ENCODE measurements at places on chromosomes 11 and 22. TPM values are rescaled to one million over a fixed set of nuclear protein-coding genes. Genes with fewer than 3 reads are reported as not detected.

Gene MMP8
- total RNA-seq: under 0.01 TPM

Gene IGLL1
- not detected for total RNA-seq

Gene CRACR2B
- 2.4 TPM for total RNA-seq

Gene PTDSS2
- 34.9 TPM for total RNA-seq

Gene MYO18B
- total RNA-seq: not detected

Gene CBX7
- total RNA-seq: 5.8 TPM

Gene WBP2NL
- 0.77 TPM for total RNA-seq

Gene SYT13
- not detected for total RNA-seq

Gene CYB5R2
- total RNA-seq: 4.4 TPM

Gene ESAM
- total RNA-seq: 0.16 TPM

Gene C11orf42
- total RNA-seq: not detected

Gene LRRC55
- total RNA-seq: under 0.01 TPM

Gene KCNE3
- 3.8 TPM for total RNA-seq

Gene GALNT18
- 0.94 TPM for total RNA-seq

Gene MYBPC3
- total RNA-seq: not detected

Gene CYTH4
- total RNA-seq: 0.32 TPM

Gene CHADL
- total RNA-seq: 1.5 TPM

Gene CRYBB2
- not detected for total RNA-seq

Gene ZNF280B
- total RNA-seq: not detected

Gene PLEKHB1
- 1.6 TPM for total RNA-seq

Gene MAML2
- total RNA-seq: 8.0 TPM

Gene ACR
- total RNA-seq: not detected

Gene RAPSN
- 0.16 TPM for total RNA-seq

Gene TIGD3
- under 0.01 TPM for total RNA-seq

Gene NUDT8
- 2.7 TPM for total RNA-seq

Gene LMO2
- under 0.01 TPM for total RNA-seq

Gene OR8J1
- not detected for total RNA-seq

Gene KCNJ1
- under 0.01 TPM for total RNA-seq

Gene SCGB1D2
- not detected for total RNA-seq

Gene LRRC56
- 0.95 TPM for total RNA-seq
